ENCODE measurements at places on chromosomes 2 and 18.
A peak's percentile ranks its signal among the peaks of the same experiment; 100 is the strongest.

- DNase-seq: no peak
Measured at GRCh38 chr2:240501531-240501991, 56.2 kb downstream of the ANKMY1 start.

GRCh38 chr2:429575-430254 is 141.8 kb upstream of the ALKAL2 start:
- DNase-seq: peak; percentile 31

GRCh38 chr2:175006281-175006680 is 1.1 kb upstream of the CHN1 start:
- no peak for DNase-seq

DNA sequence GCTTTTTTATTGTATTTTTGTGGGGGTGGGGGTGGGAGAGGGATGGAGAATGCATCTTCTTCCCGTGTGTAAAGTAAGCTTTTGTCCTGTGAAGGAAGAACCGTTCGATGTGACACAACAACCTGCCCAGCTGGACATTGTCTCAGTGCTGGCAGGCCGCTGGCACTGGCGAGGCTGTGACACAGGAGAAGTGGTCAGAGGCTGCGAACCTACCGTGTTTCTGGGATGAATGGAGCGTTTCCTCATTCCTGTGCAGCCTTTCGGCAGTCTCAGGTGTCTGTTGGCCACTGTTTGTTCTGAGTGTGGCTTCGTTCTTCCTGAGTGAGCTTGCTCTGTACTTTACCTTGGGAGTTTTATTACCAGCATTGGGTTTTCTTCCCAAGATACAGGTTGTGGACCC is 8.0 kb downstream of the RAMP1 start:
- no peak for DNase-seq

DNA sequence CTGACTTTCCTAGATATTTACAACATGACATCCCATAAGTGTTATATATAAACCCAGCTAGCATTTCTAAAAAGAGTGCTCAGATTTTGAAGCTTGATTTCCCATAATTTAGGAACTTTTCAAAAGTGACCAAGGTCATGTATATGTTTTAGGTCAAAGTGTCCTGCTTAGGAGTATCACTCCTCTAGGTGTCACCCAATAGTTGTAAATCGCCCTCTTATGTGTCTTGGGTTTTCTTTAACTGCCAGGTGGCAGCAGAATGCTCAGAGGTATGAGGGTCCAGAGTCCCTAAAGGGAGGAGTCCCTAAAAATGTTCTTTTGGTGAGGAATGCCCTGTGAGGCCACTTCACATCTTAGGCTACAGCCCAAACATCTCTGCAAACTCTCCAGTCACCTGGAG is 358.3 kb downstream of the CELF4 start:
- DNase-seq: no peak

- DNase-seq: no peak
Measured at GRCh38 chr2:32647180-32647651, 19.4 kb downstream of the TTC27 start.

DNA sequence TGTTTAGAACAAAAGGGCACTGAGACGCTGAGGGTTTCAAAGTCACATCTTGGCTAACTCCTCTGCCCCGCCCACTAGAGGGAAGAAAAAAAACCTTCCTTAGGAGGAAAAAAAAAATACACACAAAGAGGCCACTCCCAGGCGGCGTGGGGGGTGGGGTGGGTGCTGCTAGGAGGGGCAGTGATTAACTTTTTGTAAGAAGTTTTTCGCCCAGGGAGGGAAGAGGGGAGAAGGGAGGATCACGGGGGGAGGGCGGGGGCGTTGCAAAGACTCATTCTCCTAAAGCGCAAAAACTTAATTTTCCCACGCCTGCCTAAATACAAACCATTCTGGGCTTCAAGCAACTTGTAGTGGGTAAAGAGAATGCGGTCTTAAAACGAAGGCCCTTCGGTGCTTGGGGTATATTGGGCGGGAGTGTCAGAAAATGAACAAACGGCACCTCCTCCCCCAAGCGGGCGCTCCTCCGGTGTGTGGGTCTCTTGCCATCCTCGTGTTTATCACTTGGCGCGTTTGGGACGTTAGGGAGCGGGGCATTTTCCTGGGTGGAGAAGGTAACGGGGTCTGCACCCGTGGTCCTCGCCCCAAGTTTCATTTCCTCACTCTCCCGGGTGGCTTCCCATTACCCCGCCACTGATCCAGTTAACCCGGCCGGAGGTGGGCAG is 1.7 kb downstream of the CXCR4 start:
- peak; percentile 86 for DNase-seq

DNA sequence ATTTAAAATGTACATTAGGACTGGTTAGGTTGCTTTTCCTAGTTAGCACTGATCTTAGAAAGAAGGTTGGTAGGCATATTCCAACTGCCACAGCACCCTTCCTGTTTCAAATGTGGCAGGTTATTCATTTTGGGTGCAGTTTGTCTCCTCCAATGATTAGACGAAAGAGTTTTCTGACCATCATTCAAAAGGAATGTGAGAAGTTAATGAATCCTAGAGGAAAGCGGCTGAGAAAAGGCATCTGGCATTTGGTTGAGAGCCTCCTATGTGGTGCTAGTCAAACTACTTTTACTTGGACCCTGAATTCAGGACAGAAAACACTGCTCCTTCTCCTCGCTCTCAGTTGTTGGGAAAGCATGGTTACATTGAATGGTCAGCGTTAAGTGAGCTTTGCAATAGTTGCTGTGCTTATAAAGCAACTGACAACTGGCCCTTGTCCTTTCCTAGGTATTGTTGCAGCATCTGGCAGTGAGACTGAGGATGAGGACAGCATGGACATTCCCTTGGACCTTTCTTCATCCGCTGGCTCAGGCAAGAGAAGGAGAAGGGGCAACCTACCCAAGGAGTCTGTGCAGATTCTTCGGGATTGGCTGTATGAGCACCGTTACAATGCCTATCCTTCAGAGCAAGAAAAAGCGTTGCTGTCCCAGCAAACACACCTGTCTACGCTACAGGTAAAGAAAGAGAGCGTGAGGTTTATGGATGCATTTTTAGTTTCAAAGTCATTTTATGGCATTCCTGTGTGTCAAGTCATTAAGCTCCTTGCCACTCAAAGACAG is 6.1 kb downstream of the TGIF1 start:
- DNase-seq: no peak
